A549 treated with CORT108297 at 1 μM for 4 hours (cell line): ENCODE measurements at places on chromosomes 16 and 17. TPM values are rescaled to one million over a fixed set of nuclear protein-coding genes. Genes with fewer than 3 reads are reported as not detected.

The CHD9NB gene
- total RNA-seq: 0.80 to 1.4 TPM (median 1.3 TPM) in 5 replicates

The KIF2B gene
- not detected in 5 replicates for total RNA-seq

The RASL10B gene
- total RNA-seq: 0.07 to 0.15 TPM (median 0.11 TPM) in 5 replicates

The BLTP2 gene
- 51.4 to 78.0 TPM (median 62.9 TPM) in 5 replicates for total RNA-seq

The PNMT gene
- 0.13 to 0.21 TPM (median 0.20 TPM) in 3 of 5 replicates, not detected in the others for total RNA-seq

The CEP295NL gene
- total RNA-seq: 0.36 to 0.55 TPM (median 0.49 TPM) in 5 replicates

The GPR142 gene
- 0.08 TPM in 1 of 5 replicates, not detected in the others for total RNA-seq
